Nephron progenitor cell (in vitro differentiated cells): ENCODE measurements at places on chromosomes 13 and 19.

DNA sequence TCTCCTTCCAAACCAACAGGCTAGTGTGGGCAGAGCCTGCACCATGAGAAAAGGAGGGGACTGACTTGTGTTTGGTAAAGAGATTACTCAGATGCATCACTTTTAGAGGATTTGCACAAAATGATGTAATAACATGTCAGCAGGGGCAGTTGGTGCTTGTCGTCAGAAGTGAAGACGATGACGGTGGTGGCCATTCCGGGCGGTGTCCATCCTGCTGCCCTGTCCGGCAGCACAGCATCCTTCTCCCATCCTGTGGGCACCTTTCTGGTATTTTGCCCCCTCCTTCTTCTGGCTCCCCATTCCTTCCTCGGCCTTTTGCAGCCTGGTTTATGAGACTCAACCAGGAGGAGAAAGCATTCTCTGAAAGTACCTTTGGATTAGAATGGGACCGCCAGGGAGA lies 160.1 kb downstream of the TEX29 start:
- DNase-seq, result no peak

DNA sequence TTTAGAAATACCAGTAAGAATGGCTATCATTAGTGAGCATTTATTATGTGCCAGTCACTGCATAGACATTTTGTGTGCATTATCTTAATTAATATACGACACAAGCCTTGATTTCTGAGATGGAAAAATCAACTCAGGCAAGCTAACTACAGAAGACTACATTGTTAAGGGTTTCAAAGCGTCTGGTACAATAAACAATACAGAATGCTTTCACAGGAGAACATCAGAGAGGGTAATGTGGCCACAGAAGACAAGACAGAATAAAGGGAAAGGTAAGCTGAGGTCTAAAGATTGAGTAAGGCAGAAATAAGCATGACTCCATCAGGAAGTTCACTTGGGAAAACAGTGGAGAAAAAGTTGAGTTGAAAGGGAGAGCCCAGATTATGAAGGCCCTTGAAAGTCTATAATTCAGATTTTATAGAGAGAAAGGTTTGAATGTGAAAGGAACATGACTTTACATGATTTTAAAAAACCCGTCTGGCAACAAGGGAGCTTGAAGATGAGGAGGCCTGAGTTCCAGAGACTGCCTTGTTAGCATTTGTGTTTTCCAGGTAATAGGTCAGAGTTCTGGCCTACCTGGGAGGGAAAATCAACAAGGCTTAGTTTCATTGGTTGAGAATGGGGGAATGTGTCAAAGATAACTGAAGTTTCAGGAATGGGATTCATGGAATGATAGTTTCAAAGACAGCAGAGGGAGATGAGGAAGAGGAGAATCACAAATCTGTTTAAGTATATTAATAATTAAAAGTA lies 1.8 kb upstream of the MBNL2 start:
- no peak for DNase-seq

- no peak for DNase-seq
These were observed 212.1 kb downstream of the KCNRG start for GRCh38 chr13:50227361-50227760.

DNA sequence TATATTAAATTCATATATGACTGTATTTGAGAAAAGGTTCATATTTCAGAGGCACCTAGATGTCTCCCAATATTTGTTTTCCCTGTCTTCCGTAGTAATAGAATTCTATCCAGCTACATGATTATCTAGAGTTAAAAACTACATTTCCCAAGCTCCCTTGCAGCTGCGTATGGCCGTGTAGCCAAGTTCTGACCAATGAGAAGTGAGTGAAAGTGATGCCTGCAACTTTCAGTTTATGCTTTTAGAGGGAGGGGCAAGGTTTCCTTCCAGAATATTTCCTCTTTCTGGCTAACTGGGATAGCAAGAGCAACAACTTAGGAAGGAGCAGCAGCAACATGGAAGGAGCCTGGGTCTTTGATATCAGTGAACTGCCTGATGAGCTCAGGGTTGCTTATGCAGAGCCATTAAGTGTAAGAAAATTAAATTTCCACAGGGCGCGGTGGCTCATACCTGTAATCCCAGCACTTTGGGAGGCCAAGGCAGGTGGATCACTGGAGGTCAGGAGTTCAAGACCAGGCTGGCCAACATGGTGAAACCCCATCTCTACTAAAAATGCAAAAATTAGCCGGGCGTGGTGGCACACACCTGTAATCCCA lies 23.2 kb upstream of the CYP2A13 start:
- no peak for DNase-seq

DNA sequence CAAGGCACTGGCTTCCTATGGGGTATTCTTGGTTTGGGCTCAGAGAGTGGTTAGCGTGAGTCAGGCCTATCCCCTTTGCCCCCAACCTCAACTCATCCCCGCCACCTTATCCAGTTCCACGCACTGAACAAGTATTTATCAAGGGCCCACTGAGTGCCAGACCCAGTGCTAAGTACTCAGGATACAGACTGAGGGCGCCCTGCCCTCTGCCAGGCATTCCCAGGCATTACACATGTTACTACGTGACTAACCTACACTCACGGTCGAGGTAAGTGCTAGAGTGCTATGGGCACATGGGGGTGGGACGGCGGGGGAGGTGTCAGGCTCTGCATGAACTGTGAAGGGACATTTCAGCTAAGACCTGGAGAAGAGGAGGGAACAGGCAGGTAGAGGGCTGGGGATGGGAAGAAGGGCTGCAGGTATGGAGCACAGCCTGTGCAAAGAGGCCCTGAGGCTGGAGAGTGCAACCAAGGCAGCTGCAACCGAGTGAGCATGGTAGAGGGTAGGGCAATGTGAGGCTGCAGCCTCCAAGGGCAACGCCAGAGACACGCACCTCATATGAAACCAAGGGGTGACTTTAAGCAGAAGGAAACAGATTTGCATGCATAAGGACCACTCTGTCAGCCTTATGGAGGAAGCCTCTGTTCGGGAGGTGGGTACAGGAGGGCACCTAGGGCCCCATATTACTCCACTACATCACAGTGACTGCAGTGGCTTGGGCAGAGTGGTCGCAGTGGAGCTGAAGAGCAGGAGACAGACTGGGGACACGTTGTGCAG lies 22.5 kb downstream of the DHRS12 start:
- no peak for DNase-seq

DNA sequence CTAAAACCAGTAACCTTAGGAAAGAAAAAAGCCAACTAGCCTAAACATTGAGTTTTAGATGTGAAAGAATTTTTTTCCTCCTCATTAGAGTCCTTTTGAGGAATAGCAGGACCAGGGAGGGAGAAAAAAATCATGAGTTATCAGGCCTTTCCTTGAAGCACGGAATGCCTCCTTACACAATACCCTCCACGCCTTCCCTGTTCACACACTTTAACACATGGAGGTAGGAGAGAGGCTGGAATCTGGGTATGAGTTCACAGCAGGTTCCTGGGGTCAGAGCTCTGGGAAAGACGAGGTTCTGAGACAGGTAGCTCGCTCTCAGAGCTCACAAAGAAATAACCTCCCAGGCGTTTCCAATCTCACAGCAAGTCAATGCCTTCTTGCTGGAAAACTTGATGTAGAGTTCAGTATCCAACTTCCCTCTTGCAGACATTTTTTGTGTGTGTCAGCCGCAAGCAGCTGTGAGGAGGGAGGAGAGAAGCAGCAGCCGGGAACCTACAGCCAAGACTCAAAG lies 716 bp downstream of the ZNF573 start:
- DNase-seq, result no peak

GRCh38 chr13:99124794-99125316 lies 75.8 kb upstream of the UBAC2 start:
- DNase-seq, result no peak

- no peak for DNase-seq
These were observed 101.9 kb downstream of the GADD45B start for GRCh38 chr19:2577722-2578335.

- DNase-seq, result no peak
These were observed 15.1 kb upstream of the DPP9 start for GRCh38 chr19:4738734-4739133.
